ENCODE measurements at places on chromosomes 2 and 18. TPM values are rescaled to one million over a fixed set of nuclear protein-coding genes. Genes with fewer than 3 reads are reported as not detected.

Gene CTNNA2
- not detected for total RNA-seq

Gene MAP3K19
- total RNA-seq: not detected

Gene NEUROD1
- not detected for total RNA-seq

Gene KLHL29
- total RNA-seq: 15.1 TPM

Gene SCYGR8
- total RNA-seq: not detected

Gene RESP18
- total RNA-seq: not detected

Gene CXCR1
- total RNA-seq: 5.3 TPM

Gene CAPN10
- total RNA-seq: 31.8 TPM

Gene IL36A
- total RNA-seq: not detected

Gene RNF152
- 21.2 TPM for total RNA-seq

Gene APCDD1
- total RNA-seq: 27.6 TPM

Gene MC4R
- total RNA-seq: not detected

DNA sequence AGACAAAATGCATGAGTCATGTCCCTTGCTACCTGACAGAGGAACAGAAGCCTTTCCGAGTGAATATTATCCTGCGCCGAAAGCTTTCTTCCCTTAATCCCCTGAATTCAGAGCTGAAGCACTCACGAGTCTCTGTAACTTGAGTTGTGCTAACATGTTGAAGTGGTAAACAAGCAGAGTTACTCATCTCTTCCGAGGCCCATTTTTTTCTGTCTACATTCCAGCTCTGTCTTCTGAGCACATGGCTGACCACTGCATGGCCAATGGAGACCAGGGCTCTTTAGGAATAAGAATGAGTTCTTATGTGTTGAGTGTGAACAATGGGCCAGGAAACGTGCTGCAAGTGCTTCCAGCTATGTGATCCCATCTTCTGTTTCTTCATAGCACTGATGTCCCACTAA, 73.1 kb upstream of the PID1 start:
- H3K27me3 ChIP-seq: no peaks in the 10 kb centered on the region
- no peak overlapping the region for H3K4me3 ChIP-seq
- H3K4me1 ChIP-seq: no peaks in the 10 kb centered on the region
- H3K27ac ChIP-seq: no peak overlapping the region
- no peaks in the 10 kb centered on the region for H3K36me3 ChIP-seq

DNA sequence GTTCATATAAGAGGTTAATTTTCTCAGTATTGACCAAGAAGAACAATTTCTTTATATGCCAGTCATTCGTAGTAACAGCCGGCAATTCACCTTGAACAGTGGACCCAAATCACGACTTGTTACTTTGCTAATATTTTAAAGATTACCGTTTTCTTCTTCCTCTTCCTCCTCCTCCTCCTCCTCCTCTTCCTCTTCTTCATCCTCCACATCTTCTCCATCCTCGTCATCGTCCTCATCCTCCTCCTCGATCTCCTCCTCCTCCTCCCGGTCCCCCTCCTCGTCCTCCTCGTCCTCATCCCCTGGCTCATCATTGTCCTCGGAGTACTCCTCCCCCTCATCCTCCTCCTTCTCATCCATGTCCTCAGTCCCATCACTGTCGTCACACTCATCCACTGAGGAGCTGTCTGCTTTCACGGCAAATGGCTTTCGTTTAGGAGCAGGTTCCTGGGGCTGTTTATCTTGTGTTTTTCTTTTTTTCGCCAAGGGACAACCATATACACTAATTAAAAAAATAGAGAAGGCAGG, 198.6 kb upstream of the PXDN start:
- no peaks in the 10 kb centered on the region for H3K36me3 ChIP-seq
- DNase-seq: no peak
- no peaks in the 10 kb centered on the region for H3K4me1 ChIP-seq
- no peak overlapping the region for H3K4me3 ChIP-seq

DNA sequence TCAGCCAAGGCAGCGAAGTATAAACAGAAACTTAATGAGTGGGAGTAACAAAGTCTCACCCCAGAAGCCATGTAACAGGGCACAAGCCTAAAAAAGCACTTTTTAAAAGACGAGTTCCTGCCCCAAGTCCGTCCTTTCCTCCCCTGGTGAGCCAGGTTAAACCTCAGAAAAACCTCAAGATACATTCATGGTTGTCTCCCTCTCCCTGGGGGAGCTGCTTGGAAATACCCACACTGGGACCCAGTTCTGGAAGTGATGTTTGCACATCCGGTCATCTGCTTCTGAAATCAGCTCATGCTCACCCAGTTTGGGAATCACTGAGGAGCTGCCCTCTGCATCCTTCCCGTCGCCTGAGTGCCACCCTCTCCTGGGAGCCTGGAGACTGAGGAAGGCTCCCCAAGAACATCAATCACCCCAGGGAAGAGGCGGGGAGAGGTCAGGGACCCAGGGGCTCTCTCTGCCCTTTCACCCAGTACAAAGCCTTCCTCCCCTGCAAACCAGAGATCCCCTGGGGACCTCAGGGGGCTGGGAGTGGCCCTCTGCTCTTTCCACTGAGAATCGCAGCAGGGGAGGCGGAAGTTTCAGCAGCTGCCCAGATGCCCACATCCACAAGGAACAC, 150.6 kb upstream of the AGAP1 start:
- no peaks in the 10 kb centered on the region for H3K27me3 ChIP-seq
- H3K27ac ChIP-seq: peak overlapping the region; percentile 24
- H3K4me1 ChIP-seq: peaks cover 3% of the 10 kb centered on the region

GRCh38 chr2:151204756-151205155, 56.9 kb downstream of the RBM43 start:
- H3K4me3 ChIP-seq: no peak overlapping the region
- no peaks in the 10 kb centered on the region for H3K36me3 ChIP-seq
- no peaks in the 10 kb centered on the region for H3K4me1 ChIP-seq
- no peak for DNase-seq
- H3K27me3 ChIP-seq: no peaks in the 10 kb centered on the region

GRCh38 chr2:120794716-120795115, 59.0 kb downstream of the GLI2 start:
- H3K27ac ChIP-seq: no peak overlapping the region
- no peak overlapping the region for H3K4me3 ChIP-seq
- no peaks in the 10 kb centered on the region for H3K4me1 ChIP-seq
- H3K36me3 ChIP-seq: no peaks in the 10 kb centered on the region

GRCh38 chr2:47206681-47207080, 51.6 kb upstream of the STPG4 start:
- no peak overlapping the region for H3K27ac ChIP-seq
- DNase-seq: no peak
- peaks cover 13% of the 10 kb centered on the region for H3K4me1 ChIP-seq
- no peak overlapping the region for H3K4me3 ChIP-seq
- no peaks in the 10 kb centered on the region for H3K27me3 ChIP-seq
- H3K36me3 ChIP-seq: no peaks in the 10 kb centered on the region

DNA sequence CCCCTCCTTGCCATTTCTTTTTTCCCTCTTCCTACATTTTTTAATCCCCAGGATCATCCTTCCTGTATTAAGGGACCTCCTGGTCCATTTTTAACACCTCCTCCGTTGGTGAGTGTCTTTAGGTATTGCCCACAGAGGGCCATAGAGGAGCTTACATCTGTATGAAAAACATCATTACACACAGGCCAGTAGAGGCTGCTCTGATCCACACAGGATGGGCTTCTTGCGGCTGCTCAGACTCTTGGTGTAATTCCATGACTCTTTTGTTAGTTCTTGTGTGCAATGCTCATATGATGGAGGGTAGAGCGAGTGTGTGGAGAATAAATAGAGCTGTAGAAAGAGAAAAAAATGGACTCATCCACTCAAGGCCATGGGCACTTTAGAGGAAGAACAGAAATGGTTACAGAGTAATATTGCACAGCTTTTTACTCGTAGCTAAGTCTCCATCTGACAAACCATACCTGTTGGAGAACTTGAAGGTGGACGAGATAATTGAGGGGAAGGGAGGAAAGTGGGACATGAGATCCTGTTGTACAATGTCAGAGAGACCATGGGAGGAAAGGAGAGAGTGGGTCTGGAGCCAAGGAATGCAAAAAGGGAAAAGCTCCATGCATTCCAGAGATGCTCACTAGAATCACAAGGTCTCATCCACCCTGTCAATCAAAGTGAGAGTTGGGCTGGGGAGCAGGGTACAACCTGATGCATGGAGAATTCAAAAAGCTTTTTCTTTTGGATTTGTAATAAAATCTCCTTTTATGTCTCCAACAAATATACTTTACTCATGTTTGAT, 129.7 kb upstream of the TNP1 start:
- no peak overlapping the region for H3K4me3 ChIP-seq
- H3K27ac ChIP-seq: no peak overlapping the region
- DNase-seq: no peak

- peaks cover 9% of the 10 kb centered on the region for H3K36me3 ChIP-seq
- H3K4me1 ChIP-seq: no peaks in the 10 kb centered on the region
- H3K27me3 ChIP-seq: peaks cover 19% of the 10 kb centered on the region
- no peak overlapping the region for H3K4me3 ChIP-seq
Measured at GRCh38 chr2:660586-661359, 16.4 kb downstream of the TMEM18 start.

GRCh38 chr18:21747268-21747667, 6.7 kb downstream of the MIB1 start:
- peaks cover 21% of the 10 kb centered on the region for H3K4me1 ChIP-seq
- DNase-seq: no peak
- H3K27me3 ChIP-seq: no peaks in the 10 kb centered on the region
- H3K27ac ChIP-seq: no peak overlapping the region

GRCh38 chr2:78417355-78417754, 608.1 kb upstream of the REG3G start:
- no peak overlapping the region for H3K27ac ChIP-seq
- no peak overlapping the region for H3K4me3 ChIP-seq

- no peak overlapping the region for H3K4me3 ChIP-seq
- no peaks in the 10 kb centered on the region for H3K4me1 ChIP-seq
- H3K27ac ChIP-seq: no peak overlapping the region
- no peaks in the 10 kb centered on the region for H3K36me3 ChIP-seq
- H3K27me3 ChIP-seq: no peaks in the 10 kb centered on the region
Measured at GRCh38 chr2:236298924-236299475, 34.8 kb upstream of the ASB18 start.

GRCh38 chr2:68414876-68415275, 49.8 kb downstream of the PLEK start:
- H3K27me3 ChIP-seq: no peaks in the 10 kb centered on the region
- no peak overlapping the region for H3K4me3 ChIP-seq
- no peaks in the 10 kb centered on the region for H3K36me3 ChIP-seq
- H3K27ac ChIP-seq: no peak overlapping the region

DNA sequence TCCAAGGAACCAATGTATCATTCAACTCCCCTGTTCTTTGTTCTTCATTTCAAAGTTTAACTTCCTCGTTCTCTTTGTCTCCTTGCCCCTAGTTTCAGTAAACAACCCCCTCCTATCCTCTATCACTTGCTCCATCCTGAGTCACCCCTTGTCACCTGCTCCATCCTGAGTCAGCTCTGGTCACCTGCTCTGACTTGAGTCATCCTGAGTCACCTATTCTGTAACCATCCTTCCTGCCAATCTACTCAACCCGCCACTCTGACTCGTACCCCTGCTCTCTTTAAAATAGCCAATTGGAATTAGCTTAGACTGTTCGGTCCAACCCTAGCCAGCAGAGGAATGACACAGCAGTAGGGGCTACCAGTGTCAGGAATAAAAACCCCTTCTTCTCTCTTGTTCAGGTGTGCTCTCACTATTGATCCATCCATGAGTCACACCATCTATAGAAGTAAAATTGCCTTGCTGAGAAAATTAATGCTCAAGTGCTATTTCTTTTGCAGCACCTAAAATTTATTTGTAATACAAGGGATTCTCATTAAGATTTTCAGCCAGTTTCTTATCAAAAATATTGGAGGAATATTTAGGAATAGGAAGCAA, 326.8 kb downstream of the AKAIN1 start:
- H3K4me3 ChIP-seq: no peak overlapping the region
- DNase-seq: no peak
- no peak overlapping the region for H3K27ac ChIP-seq
- H3K27me3 ChIP-seq: no peaks in the 10 kb centered on the region

DNA sequence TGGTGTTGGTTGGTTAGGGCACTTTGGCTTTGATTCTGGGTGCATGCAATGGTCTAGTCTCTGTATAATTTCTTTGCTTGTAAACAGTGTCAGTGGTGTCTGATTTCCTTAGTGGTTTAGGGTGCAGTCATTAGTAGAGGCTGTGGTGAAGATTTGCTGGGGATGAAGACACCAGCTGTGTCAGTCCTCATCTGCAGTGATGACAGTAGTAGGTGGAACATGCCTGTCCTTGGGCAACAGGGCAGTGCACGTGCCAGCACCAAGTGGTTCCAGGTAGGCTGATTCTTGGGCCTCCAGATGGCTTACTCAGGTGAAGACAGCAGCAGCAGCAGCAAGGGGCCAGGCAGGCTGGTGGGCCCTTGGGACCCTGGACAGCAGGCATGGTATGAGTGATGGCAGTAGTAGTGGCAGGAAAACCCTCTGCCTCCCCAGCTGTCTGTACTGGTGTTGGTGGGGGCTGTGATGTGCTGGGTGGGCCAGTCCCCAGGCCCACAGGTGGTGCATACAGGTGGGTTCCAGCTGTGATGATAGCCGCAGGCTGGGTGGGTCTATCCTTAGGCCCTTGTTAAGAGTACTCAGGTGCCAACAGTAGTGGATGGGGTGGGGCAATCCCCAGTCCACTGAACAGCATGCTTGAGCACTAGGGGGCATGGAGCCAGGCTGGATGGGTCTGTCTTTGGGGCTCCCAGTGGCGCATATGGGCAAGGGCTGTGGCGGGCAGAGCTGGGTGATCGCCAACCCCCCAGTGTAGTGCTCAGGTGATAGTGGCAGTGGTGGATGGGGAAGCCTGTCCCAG, 140.7 kb upstream of the THUMPD2 start:
- no peak overlapping the region for H3K4me3 ChIP-seq
- H3K4me1 ChIP-seq: no peaks in the 10 kb centered on the region
- H3K27ac ChIP-seq: no peak overlapping the region
- no peak for DNase-seq
- H3K36me3 ChIP-seq: no peaks in the 10 kb centered on the region

GRCh38 chr2:134926231-134926931, 7.8 kb downstream of the CCNT2 start:
- no peaks in the 10 kb centered on the region for H3K27me3 ChIP-seq

GRCh38 chr2:213806125-213806726, 522.0 kb downstream of the SPAG16 start:
- H3K27me3 ChIP-seq: no peaks in the 10 kb centered on the region
- no peak for DNase-seq
- H3K27ac ChIP-seq: no peak overlapping the region
- no peaks in the 10 kb centered on the region for H3K36me3 ChIP-seq
